ENCODE measurements at places on chromosomes 7 and 10.

DNA sequence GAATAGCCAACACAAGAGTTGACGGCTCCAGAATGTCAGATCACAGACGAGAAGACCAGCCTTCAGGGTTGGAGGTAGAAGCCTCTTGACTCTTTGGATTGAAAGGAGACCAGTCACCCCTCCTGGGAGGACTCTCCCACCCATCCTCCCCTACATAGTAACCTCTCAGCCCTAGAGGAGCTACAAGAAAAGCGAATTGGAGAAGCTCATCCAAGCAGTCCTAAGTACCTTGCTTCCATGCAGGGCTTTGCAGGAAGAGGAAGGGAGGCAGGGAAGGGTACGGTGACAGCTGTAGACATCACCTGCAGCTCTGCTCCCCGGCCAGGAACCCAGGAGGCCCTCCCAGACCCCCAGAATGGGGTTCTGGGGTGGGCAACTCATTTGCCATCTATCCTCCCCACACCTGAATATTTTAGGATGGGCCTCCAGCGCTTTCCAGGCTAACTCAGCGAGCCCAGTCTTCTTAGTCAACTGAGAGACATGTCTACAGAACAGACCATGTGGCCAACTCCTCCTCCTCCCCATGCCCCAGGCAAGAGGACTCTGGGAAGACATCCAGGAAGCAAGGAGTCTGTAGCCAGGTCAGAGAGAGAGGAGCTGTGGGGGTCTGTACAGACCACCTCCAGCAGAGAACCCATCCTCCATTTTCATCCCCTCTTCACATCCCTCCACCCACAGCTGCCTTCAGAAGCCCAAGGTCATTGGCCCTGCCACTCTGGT is 55.6 kb upstream of the LBX1 start:
- no peak overlapping the region for H3K4me3 ChIP-seq
- no peak for DNase-seq
- H3K36me3 ChIP-seq, result no peaks in the 10 kb centered on the region
- H3K27ac ChIP-seq, result no peak overlapping the region
- peaks cover 24% of the 10 kb centered on the region for H3K27me3 ChIP-seq

GRCh38 chr10:29618341-29619171 is 16.2 kb downstream of the SVIL start:
- H3K27ac ChIP-seq, result no peak overlapping the region
- no peaks in the 10 kb centered on the region for H3K36me3 ChIP-seq
- H3K27me3 ChIP-seq, result no peaks in the 10 kb centered on the region
- H3K4me1 ChIP-seq, result no peaks in the 10 kb centered on the region

DNA sequence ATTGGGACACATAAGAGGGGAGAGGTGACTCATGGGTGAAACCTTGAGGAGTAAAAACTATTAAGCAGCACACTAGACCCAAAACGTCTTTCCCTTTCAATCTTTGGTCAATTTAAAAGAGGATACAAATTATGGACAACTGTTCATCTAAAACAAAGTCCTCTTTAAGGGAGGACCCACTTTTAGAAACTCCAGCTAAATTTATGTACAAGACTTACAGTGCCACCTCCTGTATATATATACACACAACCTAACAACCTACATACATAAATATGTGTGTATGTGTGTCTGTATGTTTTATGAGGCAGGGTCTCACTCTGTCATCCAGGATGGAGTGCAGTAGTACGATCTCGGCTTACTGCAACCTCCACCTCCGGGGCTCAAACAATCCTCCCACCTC is 18.1 kb upstream of the ZC3HAV1 start:
- no peak overlapping the region for H3K27ac ChIP-seq
- H3K4me3 ChIP-seq, result no peak overlapping the region
- no peaks in the 10 kb centered on the region for H3K36me3 ChIP-seq
- no peaks in the 10 kb centered on the region for H3K4me1 ChIP-seq

GRCh38 chr10:119177708-119178371 is 772 bp downstream of the PRDX3 start:
- H3K36me3 ChIP-seq, result peaks cover 19% of the 10 kb centered on the region
- peaks cover 5% of the 10 kb centered on the region for H3K4me1 ChIP-seq
- peak overlapping the region; percentile 78 for H3K27ac ChIP-seq
- no peaks in the 10 kb centered on the region for H3K27me3 ChIP-seq

DNA sequence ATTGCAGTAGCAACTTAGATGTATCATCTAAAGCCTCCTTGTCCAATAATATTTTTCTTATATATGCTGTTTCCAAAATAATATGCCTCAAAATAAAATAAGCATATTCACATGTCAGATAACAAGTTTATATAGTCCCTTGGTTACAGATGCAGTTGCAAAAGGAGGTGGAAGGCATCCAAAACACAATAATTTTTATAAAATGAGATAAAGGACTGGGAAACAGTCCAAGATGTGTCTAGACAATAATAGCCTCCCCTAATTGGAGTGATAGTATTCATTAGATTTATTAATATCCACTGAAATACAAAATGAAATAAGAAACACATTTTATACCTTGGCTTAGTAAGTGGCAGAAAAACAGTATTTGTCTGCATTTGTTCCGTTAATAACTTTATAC is 30.3 kb downstream of the BCAP29 start:
- H3K36me3 ChIP-seq, result no peaks in the 10 kb centered on the region
- no peaks in the 10 kb centered on the region for H3K27me3 ChIP-seq
- no peak overlapping the region for H3K4me3 ChIP-seq

DNA sequence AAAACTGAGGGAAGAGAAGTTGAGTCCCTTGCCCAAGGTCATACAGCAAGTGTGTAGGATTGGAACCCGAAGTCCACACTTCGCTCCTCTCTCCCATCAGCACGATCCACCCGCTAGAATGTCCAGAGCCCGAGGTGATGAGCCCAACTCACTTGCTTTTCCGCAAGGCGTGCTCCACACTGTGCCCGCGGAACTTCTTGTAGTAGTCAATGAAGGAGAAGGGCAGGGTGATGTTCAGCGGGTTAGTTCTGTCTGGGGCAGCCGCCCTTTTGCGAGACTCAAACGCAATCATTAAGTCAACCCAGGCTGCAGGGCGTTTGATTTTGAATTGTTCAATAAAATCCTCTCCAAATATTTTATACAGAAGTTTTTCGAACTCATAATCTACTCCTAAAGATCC is 58.6 kb downstream of the PNLIPRP2 start:
- no peak for DNase-seq
- peaks cover 19% of the 10 kb centered on the region for H3K27me3 ChIP-seq
- H3K4me3 ChIP-seq, result no peak overlapping the region
- H3K4me1 ChIP-seq, result peaks cover 5% of the 10 kb centered on the region

DNA sequence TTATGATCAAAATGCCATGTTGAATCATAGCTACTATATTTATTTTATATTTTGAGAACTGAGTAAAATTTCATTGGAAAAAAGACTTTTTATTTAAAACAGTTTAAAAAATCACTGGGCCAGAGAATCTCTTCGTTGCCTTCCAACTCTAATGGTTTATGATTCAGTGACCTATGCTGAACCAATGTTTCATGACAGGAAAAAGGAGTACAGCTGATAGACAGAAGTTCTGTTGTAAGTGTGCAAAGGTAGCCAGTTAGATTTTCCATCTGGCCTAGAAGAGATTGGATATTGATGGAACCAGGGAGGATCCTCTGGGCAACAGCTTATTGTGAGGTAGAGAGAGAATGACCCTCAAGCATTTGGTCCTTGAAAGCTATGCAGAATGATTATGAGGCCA is 745.8 kb downstream of the SUGCT start:
- no peaks in the 10 kb centered on the region for H3K27me3 ChIP-seq
- no peak for DNase-seq
- no peaks in the 10 kb centered on the region for H3K36me3 ChIP-seq
- no peaks in the 10 kb centered on the region for H3K4me1 ChIP-seq
- H3K4me3 ChIP-seq, result no peak overlapping the region

- no peaks in the 10 kb centered on the region for H3K4me1 ChIP-seq
- no peak overlapping the region for H3K27ac ChIP-seq
- H3K4me3 ChIP-seq, result no peak overlapping the region
- H3K27me3 ChIP-seq, result peaks cover 24% of the 10 kb centered on the region
Measured at GRCh38 chr10:84205049-84205852, 10.9 kb downstream of the CDHR1 start.

DNA sequence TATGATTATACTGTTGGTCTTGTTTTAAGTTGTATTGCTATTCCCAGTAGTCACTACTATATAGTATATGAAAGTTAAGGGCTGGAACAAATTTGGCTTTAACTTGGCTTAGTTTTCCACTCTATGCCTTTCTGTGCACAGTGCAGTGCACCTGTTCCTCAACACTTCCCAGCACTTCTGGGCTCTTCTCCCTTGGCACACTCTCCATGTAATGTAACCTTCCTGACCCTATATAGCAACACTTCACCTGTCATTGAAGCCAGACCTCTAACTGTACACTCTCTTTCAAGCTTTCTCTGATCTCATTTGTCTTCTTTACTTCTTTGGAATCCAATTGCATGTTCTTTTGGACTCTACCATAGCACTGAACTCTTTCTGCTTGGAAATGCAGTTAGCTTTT is 83.9 kb upstream of the SMIM30 start:
- no peaks in the 10 kb centered on the region for H3K27me3 ChIP-seq
- H3K4me1 ChIP-seq, result no peaks in the 10 kb centered on the region
- H3K36me3 ChIP-seq, result no peaks in the 10 kb centered on the region
- no peak overlapping the region for H3K4me3 ChIP-seq
- no peak for DNase-seq

GRCh38 chr7:150444674-150445365 is 5.6 kb upstream of the GIMAP8 start:
- DNase-seq, result no peak
- H3K27me3 ChIP-seq, result no peaks in the 10 kb centered on the region
- no peak overlapping the region for H3K4me3 ChIP-seq
- H3K4me1 ChIP-seq, result peaks cover 45% of the 10 kb centered on the region
- H3K36me3 ChIP-seq, result no peaks in the 10 kb centered on the region
- H3K27ac ChIP-seq, result no peak overlapping the region

- DNase-seq, result no peak
- H3K4me1 ChIP-seq, result no peaks in the 10 kb centered on the region
- no peaks in the 10 kb centered on the region for H3K27me3 ChIP-seq
- no peak overlapping the region for H3K27ac ChIP-seq
- H3K36me3 ChIP-seq, result no peaks in the 10 kb centered on the region
Measured at GRCh38 chr7:126589068-126589684, 663.6 kb downstream of the GRM8 start.

- H3K4me3 ChIP-seq, result no peak overlapping the region
- H3K36me3 ChIP-seq, result no peaks in the 10 kb centered on the region
- H3K4me1 ChIP-seq, result no peaks in the 10 kb centered on the region
- no peak for DNase-seq
- no peak overlapping the region for H3K27ac ChIP-seq
Measured at GRCh38 chr10:33307835-33308234, 26.6 kb downstream of the NRP1 start.

DNA sequence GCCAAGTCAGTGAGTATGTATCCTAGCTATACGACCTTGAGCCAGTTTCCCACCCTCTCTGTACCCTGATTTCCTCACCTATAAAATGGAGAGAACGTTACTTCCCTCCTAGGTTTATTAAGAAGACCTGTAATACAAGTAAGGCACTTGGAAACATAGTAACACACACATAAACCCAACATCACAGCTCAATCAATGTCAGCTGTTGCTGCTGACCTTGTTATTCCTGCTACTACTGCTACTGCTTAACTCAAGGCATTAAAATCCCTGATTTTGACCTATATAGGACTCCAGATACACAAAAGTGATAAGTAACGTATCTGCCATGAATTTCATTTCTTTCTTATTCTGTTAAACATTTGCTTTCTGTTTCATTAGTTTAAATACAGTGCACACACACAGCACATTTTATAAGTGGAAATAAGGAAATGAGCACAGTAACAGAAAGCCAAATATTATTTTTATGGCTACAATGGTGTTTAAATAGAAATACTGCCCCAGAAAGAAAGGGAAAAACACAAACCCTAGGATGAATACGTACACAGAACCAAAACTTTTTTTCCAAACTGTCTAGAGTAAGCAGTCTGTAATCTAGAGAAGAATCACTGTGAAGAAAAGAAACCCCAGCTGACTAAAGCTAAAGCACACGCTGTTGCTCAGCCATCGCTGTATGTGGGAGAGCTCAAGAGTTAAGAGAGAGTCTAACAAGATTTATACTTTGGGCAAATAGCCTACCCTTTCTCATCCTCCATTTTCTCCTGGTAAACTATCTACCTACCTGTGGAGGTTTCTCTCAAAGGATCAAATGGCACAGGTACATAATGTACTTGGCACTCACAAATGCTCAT is 19.0 kb downstream of the NAPEPLD start:
- DNase-seq, result no peak
- no peak overlapping the region for H3K27ac ChIP-seq
- H3K4me3 ChIP-seq, result no peak overlapping the region
- H3K4me1 ChIP-seq, result no peaks in the 10 kb centered on the region
- no peaks in the 10 kb centered on the region for H3K27me3 ChIP-seq

DNA sequence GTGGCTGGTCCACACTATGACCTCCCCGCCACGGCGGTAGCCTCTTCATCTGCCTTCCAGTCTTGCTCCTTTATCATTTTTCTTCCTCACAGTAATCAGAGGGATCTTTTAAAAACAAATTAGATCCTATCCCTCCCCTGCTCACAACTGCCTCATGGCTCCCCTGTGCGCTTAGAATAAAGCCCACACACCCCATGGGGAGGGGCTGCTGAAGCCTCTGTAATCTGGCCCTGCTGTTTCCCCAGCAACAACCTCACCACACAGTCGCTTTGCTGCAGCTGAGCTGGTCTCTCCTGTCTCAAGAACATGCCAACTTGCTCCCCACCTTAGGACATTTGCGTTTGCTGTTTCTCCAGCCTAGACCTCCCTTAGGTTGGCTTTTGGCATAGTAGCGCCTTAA is 41.0 kb downstream of the SP8 start:
- H3K4me1 ChIP-seq, result no peaks in the 10 kb centered on the region
- no peak overlapping the region for H3K4me3 ChIP-seq
- no peak for DNase-seq
- no peak overlapping the region for H3K27ac ChIP-seq

- H3K4me1 ChIP-seq, result no peaks in the 10 kb centered on the region
- H3K4me3 ChIP-seq, result no peak overlapping the region
- no peaks in the 10 kb centered on the region for H3K27me3 ChIP-seq
Measured at GRCh38 chr10:34087095-34087418, 728.0 kb downstream of the PARD3 start.

DNA sequence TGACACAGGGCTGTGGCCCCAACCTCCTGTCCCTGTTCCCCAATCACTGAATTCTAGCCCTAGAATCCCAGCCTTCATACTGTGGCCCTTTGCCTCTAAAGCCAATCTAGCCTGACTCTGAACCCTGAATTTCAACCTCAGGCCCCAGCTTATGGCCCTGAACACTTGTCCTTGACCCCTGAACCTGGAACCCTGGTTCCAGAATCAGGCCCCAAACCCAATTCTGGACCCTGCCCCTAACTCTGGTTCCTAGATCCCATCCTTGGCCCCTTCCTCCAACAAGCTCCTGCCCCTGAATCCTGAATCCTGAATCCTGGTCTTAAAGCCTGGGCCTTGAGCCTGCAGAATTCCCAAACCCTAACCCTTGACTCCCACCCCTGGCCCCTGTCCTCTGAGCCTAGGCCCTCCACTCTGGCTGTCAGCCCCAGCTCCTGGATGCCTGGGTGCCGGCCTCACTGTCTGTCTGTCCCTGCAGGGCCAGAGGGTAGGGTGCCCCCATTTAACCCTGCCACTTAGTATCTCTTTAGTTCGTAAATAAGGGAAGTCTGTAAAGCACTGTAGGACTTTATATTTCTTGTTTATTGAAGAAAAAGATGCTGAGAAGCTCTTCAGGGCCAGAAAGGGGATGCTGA is 1.3 kb downstream of the INPP5A start:
- no peaks in the 10 kb centered on the region for H3K36me3 ChIP-seq
- no peaks in the 10 kb centered on the region for H3K27me3 ChIP-seq
- peaks cover 41% of the 10 kb centered on the region for H3K4me1 ChIP-seq
- H3K4me3 ChIP-seq, result peak overlapping the region; percentile 74
- DNase-seq, result no peak

GRCh38 chr7:130793855-130794618 is 60.0 kb upstream of the KLF14 start:
- no peak overlapping the region for H3K4me3 ChIP-seq
- no peak for DNase-seq
- no peak overlapping the region for H3K27ac ChIP-seq
- H3K27me3 ChIP-seq, result no peaks in the 10 kb centered on the region
- H3K4me1 ChIP-seq, result no peaks in the 10 kb centered on the region
- H3K36me3 ChIP-seq, result no peaks in the 10 kb centered on the region

Data from T-cell (primary cell).